Effector CD4-positive, alpha-beta T cell (primary cell): ENCODE measurements at places on chromosomes 2 and 18.

DNA sequence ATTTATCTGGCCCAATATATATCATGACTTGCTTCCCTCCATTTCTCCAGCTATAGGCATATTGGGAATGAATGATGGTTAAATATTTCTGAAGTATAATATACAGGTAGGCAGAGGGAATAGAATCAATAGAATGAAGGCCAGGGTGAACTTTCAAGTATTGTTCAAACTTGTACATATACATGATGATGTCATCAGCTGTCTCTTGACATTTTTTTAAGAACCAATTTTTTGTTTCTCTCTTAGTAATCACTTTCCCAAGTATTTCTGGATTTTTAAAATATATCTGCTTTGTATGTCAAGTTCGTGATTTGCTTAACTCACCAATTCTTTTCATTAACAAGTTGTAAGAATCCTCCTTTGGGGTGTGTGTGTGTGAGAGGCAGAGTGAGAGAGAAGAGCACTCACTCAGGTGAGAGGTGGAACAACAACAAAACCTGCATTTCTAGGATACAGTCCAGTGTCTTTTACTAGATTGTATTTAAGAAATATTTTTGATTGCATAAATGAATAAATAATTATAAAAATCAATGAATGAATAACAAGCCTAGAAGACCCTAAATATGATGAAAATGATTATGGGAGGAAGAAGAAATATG lies 1239.1 kb downstream of the LRP1B start:
- no peak for DNase-seq

DNA sequence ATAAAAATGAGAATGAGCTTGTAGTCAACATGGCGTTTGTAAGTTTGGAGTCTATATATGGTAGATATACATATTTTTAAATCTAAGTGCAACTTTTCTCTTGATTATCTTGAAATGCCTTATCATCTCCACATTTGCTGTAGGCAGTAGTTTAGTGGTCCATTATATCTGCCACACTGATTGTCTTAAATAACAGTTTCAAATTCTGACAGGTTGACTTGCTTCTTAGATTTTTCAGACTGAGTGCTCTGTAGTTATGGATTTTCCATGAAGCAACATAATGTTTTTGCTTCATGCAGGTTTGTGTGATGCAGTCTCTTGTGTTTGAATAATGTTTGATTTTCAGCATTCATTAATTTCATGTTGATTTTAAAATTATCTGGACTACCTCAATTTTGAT lies 12.3 kb downstream of the PARD3B start:
- no peak for DNase-seq

DNA sequence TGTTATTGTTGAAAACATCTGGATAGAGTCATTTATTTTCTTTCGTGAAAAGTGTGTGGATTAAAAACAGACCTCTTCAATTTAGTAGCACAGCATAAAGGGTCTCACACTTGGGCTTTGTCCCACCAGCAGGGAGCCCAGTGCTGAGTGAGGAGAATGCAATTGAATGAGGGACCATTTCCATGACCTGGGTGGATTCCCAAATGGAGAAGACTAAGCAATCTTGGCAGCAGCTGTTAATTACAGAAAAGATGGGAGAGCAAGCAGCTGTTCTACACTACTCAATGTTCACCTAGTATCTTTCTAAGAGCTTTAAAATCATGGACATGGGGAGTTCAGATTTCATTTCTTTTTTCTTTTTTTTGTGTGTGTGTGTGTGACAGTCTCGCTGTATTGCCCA lies 121.8 kb upstream of the FN1 start:
- no peak for DNase-seq

- DNase-seq = peak; percentile 17
Observed at GRCh38 chr2:44479127-44479887, 117.6 kb downstream of the CAMKMT start.

DNA sequence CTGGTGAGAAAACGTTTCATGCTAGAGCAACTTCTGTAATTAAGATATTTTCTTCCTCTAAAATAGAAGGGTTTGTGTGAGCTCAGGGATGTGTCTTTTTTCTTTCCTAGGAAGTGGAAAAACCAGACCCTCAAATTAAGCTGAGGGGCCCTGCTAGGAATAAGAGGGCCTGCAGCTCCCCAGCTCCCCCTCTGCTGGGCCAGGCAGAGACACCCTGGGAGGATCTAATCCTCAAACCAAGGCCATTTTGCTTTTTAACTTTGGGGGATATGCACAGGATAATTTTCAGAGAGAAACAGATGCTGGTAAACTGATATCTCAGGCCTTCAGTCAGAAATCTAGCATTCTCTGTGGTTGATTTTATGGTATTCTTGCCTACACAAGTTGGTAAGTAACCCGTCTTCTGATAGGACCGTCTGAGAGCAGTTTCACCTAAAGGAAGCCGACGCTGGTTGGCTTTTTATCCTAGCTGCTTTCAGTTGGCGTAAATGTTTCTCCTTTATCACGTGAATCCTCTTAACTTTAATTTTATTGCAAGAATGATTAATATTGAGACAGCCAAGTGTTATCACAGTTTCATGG lies 34.8 kb downstream of the SNTG2 start:
- DNase-seq = no peak

- DNase-seq = no peak
Observed at GRCh38 chr18:61464551-61465142, 131.4 kb downstream of the CDH20 start.

- DNase-seq = no peak
Observed at GRCh38 chr2:126600742-126601141, 55.2 kb upstream of the GYPC start.

- DNase-seq = no peak
Observed at GRCh38 chr2:219452361-219453317, 18.0 kb downstream of the SPEG start.

DNA sequence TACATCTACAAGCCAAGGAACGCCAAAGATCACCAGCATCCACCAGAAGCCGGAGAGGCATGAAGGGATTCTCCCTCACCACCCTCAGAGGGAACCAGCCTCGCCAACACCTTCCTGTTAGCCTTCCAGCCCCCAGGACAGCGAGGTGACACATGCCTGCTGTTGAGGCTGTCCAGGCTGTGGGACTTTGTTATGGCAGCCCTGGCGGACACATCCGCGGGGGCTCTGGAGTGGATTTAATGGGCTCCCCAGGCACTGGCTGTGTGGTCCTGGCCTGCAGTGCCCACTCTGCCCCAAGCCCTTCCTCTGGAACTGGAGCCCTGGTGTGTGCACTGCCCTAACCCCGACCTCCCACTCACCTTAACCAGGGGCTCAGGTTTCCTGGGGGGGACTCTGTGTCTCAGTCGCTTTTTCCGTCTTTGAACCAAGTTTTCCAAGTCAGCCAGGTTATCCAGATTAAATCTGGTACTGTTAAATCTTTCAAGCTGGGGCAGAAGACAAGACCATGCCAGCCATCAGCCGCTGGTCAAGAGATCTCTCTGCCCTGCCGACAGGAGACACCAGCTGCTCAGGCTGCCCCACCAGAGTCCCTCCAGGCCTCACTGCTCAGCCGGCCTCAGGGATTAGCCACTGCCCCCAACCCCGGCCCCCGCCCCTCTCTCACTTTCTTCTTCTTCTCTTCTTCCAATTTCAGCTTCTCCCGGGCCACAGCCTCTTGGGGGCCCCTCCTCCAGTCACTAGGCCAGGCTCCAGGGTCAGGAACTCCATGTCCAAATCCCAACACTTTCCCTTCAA lies 1.9 kb downstream of the ANKRD23 start:
- DNase-seq = no peak

DNA sequence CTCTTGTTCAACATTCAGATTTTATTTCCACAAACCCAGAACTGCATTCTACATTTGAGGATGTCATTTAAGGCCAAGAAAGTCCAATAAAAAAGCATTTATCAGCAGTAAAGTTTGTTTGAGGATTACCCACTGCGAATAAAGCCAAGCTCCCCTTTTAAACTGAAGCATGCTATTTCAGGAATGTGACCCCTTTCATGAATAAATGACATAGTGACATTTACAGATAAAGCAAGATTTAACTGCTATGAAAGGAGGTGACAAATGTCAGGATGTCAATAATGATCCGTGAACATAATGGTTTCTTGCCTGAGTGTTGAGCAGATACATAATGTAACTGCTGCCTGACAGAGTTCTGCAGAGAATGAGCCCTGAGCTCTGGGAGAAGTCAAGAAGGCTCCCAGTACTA lies 146.3 kb downstream of the TDRD15 start:
- DNase-seq = no peak

- no peak for DNase-seq
Observed at GRCh38 chr18:41940506-41941215, 14.4 kb upstream of the PIK3C3 start.

DNA sequence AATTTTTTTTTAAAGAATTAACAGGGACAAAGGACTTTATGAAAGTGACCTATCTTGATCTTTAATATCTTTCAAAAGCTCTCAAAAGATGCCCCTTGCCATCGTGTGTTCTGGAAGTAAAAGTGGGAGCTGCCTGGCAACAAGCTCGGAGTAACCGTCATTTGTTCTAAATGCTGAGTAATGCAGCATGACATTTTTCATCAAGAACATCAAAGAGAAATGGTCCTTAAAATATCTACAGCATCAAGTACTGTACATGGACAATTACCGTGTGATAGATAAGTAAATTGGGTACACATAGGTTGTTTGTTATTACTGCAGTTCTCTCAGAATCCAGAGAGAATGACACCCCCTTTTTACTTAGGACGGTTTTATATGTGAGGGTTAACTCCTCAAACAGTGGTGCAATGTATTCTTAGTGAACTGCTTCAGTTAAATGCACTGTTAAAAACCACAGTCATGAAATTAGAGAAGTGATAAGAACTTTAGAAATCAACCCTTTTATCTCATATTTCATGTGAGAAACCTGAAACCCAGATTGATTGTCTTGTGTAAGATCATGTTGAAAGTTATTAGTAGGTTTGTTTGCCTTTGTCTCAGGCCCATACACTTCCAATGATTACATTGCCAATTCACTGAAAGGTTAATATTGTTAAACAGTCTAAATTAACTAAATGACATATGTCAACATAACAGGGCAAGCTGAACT lies 90.6 kb upstream of the HNMT start:
- DNase-seq = no peak

- no peak for DNase-seq
Observed at GRCh38 chr18:13703899-13704298, 22.5 kb downstream of the FAM210A start.

DNA sequence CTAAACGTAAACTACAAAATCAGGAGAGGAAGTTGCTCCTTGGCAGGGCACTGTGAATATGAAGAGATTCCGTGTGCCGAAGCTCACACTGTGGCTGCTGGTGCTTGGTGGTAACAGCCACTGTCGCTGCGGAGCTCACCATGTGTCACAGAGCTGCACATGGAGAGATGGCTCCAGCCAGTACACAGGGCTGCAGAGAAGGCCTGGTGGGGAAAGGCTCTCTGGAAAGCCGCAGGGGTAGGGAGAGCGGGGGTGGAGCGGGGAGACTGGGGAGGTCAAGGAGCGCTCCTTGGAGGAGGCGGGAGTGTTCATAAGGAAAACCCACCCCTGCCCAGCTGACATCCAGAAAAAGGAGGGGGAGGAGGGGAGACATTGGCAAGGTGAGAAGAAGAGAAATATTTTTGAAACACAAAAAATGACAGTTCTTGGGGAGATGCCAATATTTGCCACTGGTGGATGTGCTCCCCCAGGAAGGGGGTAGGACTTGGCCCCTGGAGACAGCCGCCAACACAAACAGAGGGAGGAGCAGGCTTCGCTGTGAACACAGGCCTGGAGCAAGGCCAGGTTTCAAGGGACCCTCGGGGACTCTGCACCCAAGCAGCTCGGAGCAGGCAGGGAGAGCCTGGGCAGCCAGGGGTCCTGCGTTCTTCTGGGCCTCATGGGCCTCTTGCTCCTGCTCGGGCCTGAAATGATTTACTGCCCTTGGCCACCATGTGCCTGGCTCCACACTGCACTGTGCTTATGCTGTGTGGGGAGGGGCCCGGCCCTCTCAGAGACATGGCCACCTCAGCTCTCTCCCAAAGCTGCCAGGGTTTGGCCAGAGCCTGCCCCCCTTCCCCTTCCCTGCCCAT lies 102.6 kb upstream of the GLI2 start:
- no peak for DNase-seq

GRCh38 chr2:146677280-146677679 lies 1167.5 kb upstream of the ACVR2A start:
- DNase-seq = no peak

DNA sequence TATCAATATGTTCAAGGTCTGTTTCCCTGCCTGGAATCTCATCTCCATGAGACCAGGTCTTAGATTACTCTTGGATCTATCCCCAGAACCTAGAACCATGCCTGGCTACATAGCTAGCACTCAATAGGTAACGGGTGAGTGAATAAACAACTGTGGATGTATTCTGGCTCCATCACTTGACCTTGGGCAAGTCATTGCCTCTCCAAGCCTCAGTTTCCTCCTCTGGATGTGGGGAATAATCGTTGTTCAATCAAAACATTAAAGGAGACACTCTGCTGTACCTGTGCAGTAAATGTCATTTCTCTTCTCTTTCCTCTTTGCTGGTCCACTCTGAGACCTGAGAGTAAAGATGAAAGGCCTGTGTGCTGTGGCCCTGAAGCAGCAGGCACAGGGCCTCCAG lies 121.5 kb upstream of the MYCN start:
- no peak for DNase-seq

GRCh38 chr2:217992061-217992460 lies 10.7 kb downstream of the TNS1 start:
- no peak for DNase-seq

GRCh38 chr2:229287823-229288222 lies 16.7 kb upstream of the PID1 start:
- DNase-seq = no peak

DNA sequence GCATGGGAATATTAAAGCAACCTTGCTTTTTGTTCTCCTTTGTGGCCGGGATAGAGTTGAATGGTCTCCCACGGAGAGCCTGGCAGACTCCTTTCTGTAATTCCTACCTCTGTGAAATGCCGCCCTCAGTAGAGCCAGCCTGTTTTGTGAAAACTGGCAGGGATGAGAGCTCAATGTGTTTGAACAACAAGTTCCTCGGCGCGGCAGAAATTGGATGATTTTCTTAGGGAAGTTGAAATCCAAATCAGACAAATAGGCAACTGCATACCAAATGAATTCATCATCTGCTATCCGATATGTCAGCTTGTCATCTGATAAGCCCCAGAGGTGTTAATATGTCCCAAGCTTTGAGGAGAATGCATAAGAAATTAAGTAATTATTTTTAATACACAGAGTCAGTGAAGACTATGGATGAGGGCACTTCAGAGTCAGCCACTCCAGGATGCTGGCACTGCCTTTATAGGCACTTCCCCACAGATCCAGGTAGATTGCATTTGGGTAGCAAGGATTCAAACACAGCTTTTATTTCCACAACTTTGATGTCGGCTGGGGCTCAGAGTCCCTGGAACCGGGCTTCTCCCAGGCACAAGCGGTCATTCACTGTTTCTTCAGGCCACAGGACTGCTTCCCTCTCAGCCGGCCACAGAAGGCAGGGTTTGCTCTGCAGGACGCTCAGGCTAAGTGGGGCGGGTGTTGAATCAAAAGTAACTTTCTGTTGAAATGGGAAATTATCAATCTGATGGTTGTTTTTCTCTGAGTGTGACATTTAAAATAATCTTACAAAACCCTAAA lies 82.8 kb upstream of the REV1 start:
- DNase-seq = no peak
